ENCODE measurements at places on chromosomes 6 and 20.
A peak's percentile ranks its signal among the peaks of the same experiment; 100 is the strongest.

DNA sequence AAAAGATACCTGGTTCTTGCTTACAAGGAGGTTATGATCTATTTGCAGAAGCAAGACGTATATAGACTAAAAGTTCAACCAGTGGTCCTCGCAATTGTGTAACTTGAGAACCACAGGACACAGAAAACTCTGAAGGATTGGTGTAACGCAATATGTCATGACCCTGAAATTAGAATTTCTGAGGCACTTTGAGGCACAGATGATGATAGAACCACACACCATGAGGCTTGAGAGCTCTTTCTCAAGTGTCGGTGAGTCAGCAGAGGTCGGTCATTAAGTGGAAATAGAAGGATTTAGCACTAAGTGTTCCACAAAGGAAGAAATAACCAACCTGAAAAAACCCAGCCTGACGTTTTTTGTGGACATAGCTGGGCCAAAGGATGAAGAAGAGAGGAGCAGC lies 15.3 kb upstream of the CCN2 start:
- DNase-seq, result no peak

- DNase-seq, result no peak
Observed at GRCh38 chr6:48985025-48985424, 478.0 kb downstream of the MMUT start.

DNA sequence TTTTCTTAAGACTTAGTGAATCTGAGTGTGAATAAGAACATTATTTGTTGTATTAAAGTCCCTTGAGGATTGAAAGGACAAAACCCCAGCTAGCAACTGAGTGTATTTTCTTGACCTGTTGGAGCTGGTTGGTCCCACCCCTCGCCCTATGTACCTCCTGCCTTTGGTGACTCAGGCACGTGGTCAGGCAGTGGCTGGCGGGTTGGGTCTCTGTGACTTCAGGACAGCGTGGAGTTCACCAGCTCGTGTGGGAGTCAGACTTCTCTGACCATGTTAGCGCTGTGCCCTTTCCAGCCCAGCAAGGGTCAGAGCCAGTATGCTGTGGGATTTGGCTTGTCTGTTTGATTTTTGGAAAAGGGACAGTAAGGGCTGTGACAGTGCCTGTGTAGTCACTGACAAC lies 93.7 kb downstream of the SSR1 start:
- no peak for DNase-seq

GRCh38 chr6:27890445-27891319 lies 21.5 kb downstream of the OR2B2 start:
- no peak for DNase-seq

DNA sequence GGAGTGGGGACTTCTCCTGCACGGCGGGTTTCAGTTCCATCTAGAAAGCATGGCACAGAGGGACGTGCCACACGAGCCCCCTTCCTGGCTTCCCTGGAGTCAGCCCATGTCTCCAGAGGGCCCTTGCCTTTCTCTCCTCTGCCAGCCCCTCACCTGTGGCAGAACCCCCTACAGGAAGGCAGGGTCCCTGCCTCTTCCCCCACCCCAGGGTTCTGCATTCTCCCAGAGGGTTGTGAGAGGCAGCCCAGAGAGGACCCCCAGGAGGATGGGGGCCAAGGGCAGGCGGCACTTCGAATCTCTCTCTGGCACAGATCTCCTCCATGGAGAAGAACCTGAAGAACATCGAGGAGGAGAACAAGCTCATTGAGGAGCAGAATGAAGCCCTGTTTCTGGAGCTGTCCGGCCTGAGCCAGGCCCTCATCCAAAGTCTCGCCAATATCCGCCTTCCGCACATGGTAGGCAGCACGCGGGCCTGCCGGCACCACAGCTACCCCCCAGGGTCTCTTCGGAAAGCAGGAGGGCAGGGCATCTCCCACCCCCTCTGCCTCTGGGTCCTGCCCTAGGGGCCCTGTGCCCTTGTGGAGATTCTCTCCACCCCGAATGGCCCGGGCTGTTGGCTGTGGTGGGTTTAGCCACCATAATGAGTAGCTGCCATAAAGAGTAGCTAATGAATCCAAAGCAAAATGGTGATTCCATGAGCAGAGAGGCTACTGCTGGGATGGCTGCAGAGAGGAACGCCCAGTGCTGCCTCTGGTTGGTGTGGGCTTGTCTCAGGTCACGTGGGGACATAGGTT lies 15.9 kb upstream of the PCMTD2 start:
- DNase-seq, result no peak

DNA sequence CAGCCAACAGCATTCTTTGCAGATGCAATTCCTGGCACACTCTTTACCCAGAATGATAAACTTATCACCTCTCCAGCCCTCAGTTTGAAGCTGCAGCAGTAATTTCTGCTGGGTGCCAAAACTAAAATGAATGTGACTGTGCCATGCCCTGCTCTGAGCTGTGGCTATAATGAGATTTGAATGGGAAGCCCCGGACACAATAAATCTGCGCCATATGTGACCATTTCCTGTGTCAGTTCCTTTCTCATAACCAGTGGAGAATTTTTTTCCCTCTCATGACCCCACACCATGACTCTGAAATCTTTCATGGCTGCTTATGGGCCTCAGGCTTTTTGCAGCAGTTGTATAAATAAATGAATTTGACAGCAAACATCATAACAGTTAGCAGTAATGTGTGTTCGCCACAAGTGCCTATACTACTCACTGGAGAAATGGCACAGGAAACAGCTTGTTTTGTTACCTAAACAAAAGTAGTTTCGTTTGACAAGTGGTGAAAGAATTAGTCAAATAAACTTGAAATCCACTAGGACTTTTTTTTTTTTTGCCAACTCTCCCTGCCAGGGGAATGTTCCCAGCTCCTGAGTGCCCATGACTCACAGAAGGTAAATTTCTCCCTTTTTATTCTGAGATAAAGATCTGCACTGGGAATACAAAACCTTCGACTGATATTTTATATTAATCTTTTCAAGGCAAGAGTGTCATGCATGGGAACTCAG lies 408.4 kb downstream of the PKHD1 start:
- no peak for DNase-seq

DNA sequence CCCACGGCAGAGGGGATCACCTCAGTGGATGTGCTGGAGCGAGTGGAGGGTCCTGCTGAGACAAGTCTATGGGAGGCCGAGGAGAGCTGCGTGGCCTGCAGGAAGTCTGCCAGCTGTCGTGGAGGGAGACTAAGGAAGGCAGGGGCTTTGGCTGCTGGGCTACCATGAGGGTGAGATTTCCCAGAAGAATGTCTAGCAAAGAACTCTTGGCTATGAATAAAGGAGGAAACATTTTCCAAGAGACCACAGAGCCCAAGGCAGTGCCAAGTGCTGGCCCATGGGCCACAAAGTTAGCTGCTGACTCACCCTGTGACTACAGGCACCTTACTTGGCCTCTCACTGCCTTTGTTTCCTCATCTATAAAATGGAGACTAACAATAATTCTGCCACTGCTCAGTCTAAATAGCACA lies 73.4 kb downstream of the PRDM1 start:
- no peak for DNase-seq

DNA sequence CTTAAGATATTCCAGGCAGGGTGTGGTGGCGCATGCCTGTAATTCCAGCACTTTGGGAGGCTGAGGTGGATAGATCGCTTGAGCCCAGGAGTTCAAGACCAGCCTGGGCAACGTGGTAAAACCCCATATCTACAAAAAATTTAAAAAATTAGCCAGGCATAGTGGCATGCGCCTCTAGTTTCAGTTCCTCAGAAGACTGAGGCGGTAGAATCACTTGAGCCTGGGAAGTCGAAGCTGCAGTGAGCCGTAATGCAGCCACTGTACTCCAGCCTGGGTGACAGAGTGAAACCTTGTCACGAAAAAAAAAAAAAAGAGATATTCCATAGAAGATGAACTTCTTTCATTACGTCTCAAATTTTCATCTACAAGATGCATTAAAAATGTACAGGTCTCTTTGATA lies 46.7 kb upstream of the ISM1 start:
- DNase-seq, result no peak

- DNase-seq, result no peak
Observed at GRCh38 chr6:90701146-90701781, 114.4 kb upstream of the MAP3K7 start.

DNA sequence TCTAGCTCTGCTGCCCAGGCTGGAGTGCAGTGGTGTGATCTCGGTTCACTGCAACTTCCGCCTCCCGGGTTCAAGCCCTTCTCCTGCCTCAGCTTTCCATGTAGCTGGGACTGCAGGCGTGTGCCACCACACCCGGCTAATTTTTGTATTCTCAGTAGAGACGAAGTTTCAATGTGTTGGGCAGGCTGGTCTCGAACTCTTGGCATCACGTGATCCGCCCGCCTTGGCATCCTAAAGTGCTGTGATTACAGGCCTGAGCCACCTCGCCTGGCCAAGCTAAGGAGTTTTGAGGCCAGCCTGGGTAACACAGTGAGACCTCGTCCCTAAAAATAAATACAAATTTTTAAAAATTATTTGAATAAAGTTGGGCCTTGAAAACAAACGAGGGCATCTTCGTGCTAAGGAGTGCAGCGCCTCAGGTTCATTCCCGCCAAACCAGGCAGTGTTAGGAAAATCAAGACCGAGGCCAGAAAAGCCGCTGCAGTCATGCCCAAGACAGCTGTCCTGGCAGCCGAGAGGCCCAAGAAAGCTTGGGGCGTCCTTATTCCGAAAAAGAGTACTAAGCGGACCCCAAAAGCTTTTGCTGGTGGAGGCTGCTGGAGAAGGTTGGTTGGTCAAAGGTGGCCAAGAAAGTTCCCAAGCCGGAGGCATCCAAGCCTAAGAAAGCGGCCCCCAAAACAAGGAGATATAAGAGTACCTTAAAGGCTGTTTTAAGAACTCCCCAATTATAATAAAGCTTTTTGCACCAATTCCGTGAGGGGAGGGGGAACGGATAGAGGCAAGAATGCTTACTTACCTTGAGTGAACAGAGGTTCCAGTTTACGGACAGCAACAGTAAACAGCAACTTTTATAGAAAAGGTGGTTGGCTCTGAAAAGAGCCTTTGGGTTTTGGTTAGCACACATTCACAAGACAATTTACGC lies 109.0 kb downstream of the HFE start:
- DNase-seq, result no peak

DNA sequence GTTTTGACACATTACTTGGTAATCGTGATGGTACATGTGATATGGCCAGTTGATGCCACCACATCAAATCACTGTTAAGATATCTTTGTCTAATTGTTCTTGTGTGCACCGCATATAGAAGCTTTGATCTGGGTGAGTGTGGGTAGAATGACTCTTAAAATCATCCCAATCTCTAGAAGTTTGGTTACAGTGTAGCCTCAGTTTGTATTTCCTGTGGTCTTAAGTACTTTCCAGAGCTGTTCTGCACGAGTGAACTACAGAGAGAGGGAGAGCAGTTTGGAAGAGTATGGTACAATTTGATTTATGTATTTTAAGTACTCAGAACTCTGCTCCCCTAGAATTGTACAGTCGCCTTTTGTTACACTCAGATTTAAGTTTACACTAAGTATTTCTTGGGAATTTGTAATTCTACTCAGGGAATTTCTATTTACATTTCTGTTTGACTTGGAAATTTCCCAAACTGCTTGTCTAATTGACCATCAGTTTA lies 37.5 kb downstream of the SNX9 start:
- DNase-seq, result no peak

GRCh38 chr20:4227085-4227821 lies 211.9 kb upstream of the RNF24 start:
- DNase-seq, result peak; percentile 64

DNA sequence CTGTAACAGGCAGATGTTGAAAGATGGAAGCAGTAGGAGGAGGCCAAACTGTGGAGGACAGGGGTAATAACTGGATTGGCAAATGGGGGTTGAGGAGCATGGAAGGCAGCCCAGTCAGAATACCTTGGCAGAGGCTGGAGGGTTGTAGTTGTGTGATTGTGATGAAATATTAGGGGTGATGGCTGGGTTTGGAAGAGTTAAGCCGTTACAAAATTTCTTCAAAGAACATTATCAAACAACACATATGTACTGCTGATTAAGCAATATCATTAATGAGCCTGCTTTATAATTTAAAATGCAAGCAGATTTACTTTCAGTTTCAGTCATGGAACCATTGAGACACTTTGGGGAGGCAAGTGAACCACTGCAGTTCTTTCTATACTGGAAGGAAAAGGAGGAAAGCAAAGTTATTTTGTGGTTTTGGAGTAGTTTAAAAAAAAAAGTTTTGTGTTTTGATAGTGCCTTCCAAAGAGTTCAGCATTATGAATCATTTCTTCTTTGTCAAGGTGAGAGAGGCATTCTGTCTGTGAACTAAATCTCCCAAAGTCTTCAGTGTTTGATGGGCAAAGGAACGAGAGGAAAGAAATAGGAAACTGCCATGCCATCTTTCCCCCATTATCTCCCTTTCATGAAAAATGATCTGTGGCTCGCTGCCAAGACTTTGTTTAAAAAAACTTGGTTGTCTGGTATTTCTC lies 20.7 kb downstream of the FOXO3 start:
- peak; percentile 37 for DNase-seq

GRCh38 chr6:155130161-155130853 lies 133.5 kb upstream of the CLDN20 start:
- no peak for DNase-seq

DNA sequence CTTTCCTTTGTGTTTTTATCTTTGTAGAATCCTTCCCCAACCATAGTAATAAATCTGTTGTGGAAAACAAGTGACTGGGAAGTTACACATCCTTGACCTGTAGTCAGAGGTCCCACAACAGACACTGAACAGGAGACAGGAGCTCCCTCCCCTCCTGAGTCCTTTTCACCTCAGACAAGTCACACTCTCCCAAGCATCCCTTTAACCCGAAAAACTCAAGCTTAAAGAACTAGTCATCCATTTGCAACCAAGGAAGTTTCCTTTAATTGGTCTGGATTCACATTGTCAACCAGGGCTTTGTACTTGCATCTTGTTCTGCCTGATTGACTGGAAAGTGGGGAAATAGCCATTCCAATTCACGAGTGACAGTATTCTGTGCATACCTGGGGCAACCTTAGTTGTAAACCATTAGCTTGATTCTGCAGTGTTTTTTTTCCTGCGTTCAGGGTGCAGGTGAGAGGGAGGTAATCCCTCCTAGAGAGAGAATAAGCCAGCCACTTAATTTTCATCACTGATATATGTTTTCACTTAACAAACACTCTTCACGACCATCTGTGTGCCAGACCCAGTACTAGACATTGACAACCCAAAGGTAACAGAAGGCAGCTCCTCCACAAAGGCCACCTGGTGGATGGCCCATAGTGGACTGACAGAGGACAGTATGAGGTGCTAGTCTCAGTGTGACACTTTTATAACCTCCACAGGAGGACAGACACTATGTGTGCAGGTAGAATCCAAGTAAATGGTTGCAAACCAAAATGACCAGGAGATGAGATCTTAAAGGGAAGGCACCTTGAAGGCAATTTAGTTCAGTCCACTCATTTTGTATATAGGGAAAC lies 112.4 kb downstream of the SLX4IP start:
- no peak for DNase-seq

- DNase-seq, result no peak
Observed at GRCh38 chr20:60976913-60977312, 275.1 kb upstream of the CDH4 start.

GRCh38 chr20:53104884-53105283 lies 132.7 kb downstream of the TSHZ2 start:
- no peak for DNase-seq

DNA sequence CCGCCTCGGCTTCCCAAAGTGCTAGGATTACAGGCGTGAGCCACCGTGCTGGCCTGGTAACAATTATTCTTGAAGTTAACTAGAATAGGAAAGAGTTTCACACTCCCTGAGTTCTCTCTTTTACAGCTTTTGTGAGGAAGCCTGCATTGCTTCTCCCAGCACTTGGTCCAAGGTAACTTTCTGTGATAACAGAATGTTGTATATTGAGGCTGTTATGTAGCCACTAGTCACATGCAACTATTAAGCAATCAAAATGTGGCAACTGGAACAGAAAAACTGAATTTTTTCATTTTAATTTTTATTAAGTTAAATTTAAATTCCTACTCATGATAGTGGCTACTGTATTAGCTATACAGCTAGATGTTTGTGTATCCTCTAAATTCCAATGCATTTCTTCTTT lies 2.5 kb downstream of the TRIM38 start:
- DNase-seq, result no peak
